Activated naive CD4-positive, alpha-beta T cell (primary cell): ENCODE measurements at places on chromosomes 1 and 21.

DNA sequence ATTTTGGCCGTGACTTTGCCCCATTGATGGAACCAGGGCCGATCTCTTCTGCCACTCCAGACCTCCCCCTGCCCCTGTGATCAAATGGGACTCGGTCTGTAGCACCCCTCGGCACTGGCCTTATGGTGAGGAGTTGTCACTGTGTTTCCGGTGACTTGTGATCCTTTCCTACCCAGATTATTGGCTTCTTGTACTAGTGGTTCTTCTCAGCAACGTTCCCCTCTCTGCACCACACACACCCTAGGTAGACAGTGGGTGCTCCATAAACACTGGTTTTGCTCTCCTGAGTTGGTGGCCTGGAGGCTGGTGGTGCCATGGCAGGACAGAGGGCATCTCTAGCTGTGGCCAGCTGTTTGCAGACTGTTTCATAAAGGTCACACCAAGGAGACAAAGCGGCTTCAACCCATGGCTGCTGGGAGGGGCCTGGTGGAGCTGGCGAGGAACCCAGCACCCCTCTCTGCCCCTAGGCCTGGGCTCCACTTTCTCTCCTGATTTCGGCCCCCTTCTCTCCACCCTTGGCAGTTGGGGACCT, 50.7 kb downstream of the DHRS3 start:
- no peak for DNase-seq

DNA sequence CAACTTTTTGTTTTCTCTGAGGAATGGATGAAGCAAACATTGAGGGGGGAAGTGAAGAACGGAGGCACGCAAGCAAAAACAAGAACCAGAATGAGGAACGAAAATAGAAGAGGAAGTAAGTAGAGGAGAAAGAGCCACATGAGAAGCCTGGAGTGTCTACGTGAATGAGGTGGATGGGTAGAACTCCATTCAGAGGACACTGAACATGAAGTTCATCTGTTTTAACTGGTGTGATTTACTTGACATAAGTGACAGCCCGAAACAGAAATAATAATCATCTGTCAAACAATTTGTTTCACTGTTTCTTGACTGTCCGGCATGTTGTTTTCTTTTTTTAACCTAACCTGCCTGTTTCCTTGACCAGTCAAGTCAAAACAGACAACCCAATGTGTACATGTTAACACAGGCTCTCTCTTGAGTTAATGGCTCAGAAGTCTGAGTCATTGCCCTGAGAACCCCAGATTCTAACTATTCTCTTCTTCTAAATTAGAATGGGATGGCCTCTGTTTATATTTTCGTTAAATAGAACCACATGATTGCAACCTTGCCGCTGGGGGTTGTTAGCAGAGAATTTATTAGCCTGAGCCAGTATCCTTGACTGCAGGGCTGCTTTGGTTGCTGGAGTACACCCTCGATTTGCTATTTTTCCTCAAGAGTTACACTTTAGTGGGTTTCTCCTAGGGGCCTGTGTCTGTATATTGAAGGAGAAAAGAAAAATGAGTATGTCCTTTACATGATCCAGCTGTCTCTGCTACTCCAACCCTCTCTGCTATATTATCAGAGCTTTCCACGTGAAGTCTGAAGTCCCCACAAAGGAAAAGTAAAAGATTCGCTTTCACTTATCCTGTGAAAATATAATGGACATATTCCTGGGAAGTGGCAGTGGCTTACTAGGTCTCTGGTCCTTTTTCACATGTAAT, 151.7 kb downstream of the ZC3H11B start:
- DNase-seq, result no peak

GRCh38 chr1:3115275-3116149, 46.5 kb downstream of the PRDM16 start:
- no peak for DNase-seq

DNA sequence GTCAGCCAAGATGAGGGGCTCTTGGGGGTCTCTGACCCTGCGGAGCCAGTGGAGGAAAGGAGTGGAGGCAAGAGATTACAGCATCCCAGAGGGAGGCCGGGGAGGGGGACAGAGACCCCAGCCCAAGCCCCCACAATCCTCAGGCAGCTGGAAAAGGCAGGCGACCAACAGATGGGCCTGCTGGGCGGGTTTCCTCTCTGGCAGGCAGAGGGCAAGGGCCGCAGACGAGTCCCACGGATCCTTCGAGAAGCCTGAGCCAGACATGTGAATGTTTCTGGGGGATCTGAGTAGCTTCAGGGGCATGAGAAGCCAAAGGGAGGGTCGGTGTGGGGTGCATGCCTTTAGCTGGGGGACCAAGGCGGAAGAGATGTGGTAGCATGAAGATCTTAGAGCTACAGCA, 2.1 kb upstream of the PLEKHA6 start:
- DNase-seq, result no peak

GRCh38 chr1:197277166-197277565, 9.1 kb downstream of the CRB1 start:
- no peak for DNase-seq

DNA sequence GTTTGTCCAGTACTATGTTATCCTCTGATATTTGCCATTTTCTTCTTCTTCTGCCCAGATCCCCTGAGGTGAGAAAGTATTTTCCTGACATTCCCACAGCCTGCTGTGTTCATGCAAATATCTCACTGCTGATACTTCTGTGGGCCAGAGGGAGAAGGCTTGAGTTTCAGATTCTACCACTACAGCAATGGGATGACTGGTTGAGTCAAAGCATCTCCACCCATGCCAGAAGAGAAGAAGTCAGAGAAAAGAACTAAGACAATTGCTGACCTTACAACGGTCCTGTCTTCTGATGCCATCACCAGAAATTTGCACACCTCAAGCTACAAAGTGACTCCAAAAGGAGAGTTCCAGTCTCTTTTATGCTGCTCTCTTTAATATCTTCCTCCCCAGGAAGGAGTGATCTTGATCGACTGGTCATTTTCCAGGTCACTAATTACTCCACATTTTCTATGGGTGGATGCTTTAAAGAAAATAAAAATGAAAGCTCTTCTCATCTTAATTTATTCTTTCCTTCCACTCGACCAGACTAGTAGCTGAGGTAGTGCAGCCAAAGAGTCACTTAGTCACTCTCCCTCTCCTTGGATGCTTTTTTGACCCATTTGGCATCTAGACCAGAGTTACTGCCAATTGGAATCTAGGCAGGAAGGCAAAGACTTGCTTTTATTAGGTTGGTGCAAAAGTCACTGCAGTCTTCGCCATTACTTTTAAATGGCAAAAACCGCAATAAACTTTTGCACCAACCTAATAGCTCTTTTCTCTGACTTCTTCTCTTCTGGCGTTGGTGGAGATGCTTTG, 195.1 kb downstream of the PTPRC start:
- DNase-seq, result no peak

- no peak for DNase-seq
Measured at GRCh38 chr1:16628361-16629111, 15.2 kb upstream of the NBPF1 start.

GRCh38 chr1:114505148-114505561, 5.8 kb downstream of the TRIM33 start:
- DNase-seq, result no peak

GRCh38 chr1:88327391-88328267, 356.4 kb upstream of the PKN2 start:
- no peak for DNase-seq

GRCh38 chr1:53894644-53895043, 657 bp downstream of the DIO1 start:
- DNase-seq, result no peak

DNA sequence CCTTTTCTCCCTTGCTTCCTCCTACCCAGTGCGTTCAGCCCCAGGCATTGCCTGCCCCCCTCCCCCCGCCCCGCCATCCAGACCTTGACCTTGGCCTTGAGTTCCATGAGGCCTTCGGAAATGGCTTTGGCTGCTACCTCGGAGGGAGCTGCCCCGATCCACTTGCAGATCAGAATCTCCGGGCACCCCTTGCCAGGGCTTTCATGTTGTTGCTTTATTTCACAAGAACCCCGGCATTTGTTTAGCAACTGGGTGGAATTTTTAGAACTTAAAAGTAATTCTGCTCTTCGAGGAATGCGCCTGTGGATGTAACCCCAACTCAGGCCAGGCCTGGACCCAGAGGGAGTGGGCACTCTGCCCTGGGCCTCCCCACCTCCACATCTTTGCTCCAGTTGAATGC, 154.1 kb upstream of the TMEM51 start:
- no peak for DNase-seq

DNA sequence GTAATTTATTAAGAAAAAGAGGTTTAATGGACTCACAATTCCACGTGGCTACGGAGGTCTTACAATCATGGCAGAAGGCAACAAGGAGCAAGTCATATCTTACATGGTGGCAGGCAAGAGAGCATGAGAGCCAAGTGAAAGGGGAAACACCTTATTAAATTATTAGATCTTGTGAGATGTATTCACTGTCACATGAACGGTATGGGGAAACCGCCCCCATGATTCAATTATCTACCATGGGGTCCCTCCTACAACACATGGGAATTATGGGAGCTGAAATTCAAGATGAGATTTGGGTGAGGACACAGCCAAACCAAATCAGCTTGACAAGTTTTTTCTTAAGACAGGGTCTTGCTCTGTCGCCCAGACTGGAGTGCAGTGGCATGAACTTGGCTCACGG, 14.3 kb downstream of the DAP3 start:
- no peak for DNase-seq

GRCh38 chr1:92291372-92291999, 7.3 kb downstream of the GLMN start:
- no peak for DNase-seq

DNA sequence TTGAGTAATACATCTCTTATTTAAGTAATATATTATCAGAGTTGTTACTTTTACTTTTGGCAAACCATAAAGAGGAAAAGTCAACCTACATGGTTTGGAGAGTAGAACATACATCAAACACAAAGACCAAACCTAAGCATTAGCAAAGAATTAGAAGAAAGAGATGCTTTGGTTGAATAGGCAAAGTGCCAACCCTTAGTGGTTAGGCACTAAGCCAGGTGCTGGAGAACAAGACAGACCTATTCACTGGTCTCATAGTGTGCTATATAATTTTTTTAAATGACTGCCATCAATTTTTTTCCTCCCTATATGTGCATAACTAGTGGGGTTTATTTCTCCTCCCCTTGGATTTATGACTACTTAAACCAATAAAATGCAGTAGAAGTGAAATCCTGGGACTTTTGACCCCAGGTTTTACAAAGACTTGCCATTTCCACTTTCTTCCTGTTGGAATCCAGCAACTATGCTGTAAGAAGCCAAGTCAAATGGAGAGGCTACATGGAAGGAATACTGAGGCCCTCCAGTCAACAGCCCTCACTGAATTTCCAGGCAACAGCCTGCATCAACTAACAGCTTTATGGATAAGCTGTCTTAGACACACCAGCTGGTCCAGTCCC, 69.8 kb upstream of the HAO2 start:
- DNase-seq, result no peak

DNA sequence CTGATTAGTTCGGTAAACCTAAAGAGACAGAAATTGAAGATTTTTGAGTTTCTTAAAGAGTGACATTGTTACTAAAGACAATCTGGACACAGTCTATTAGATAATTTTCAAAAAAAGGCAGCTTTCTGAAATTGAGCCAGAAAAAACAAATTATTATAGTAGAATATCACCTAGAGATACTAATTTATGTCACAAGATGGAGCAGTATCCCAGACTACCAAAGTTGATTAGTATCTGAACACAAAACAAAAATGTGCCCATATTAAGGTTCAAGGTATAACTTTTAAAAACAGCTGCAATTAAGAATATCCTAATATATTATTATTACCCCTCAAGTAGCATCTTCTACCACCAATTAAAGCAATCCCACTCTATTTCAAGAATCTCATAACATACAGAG, 40.5 kb upstream of the SYT2 start:
- DNase-seq, result no peak

DNA sequence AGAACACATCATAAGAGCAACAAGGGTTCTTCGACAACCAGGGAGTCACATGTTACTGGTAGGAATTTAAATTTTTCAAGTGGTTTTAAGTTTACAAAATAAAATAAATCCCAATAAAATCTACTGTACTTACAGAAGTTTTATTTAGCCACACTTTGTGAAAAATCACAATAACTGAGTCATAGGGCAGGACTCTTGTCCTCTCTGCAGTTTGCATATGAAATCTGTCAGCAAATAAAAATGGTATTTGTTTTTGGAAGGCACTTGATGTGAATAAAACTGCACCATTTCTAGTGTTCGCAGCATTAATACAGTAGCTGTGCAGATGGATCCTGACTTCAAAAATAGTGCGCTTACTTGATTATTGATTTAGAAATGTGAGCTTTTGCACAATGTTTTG, 150.4 kb downstream of the LBR start:
- DNase-seq, result no peak

GRCh38 chr1:119358636-119359035, 9.9 kb upstream of the HAO2 start:
- DNase-seq, result no peak

DNA sequence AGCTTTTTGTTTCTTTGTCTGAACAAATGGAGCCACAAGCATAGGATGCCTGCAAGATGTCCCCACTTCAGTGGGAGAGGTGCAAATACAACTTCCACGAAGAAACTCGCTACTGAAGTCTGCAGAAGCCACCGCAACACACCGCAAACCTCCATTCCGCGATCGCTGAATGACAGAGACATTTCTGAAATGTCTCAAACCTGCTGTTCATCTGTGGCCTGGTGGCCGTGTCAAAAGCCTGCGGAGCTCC, 1.0 kb downstream of the TP53BP2 start:
- no peak for DNase-seq

DNA sequence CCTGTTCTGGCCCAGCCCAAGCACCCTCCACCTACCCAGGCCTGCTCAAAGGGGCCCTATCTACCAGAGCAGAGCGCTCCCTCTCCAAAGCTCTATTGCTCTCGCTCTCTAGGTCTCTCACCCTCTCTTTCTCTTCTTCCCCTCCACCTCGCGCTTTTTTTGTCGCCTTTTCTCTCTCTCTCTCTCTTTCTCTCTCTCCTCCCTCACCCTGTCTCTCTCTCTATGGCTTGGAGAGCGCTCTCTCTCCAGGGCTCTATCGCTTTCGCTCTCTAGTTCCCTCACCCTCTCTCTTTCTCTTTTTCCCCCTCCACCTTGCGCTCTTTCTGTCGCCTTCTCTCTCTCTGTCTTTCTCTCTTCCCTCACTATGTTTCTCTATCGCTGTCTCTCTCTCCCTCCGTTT, 3.4 kb upstream of the ZNF678 start:
- no peak for DNase-seq

GRCh38 chr1:9291914-9292360, 757 bp upstream of the SPSB1 start:
- DNase-seq, result no peak
